ENCODE measurements at places on chromosomes 16 and 17.

DNA sequence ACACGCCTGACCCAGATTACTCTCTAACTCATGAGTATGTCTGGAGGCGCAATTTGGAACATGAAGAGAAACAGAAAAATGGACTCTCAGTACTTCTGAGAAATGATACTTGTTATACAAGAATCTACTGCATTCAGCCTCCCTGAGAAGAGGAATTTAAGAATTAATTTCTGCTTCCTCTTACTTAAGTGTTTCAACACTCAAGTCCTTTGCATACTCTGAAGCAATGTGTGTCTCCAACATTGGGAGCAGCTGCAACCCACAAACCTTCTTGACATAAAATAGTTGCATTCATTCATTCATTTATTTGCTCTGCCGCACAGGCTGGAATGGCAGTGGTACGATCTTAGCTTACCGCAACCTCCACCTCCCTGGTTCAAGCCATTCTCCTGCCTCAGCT, 199.8 kb downstream of the NPIPA7 start:
- DNase-seq = no peak

DNA sequence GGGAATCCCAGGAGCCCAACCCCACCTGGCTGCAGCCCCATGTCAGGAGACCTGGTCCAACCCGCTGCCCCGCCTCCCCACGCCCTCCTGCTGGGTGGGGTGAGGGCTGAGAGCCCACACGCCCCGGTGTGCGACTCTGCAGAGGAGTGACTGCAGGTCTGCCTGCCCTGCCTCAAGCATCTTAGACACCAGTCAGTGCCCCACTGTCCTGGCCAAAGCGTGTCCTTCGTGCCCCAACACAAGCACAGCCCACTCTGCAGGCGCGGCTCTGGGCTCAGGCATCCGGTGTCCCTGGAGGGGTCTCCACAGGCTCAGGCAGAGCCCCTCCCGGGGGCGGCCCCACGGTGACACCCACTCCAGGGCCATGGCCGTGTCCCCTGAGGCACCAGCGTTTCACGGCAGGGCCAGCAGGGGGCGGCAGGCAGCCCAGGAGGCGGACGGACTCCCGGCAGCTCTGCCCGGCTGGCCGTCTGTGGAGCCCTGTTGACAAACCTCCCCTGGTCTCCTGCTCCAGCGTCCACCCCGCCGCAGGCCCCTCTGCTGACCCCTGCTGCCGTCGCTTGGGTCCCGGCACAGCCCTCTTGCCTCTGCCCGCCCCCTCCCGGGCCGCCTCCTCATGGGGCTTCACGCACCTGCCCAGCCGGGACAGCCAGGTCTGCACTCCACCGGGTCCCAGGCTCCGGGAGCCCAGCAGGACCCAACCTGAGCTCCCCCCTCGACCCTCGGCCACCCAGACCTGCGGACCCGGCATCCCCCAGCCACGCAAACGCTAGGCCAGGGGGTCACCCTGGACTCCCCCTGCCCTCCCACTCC, 8.6 kb upstream of the UBE2I start:
- peak; percentile 36 for DNase-seq

DNA sequence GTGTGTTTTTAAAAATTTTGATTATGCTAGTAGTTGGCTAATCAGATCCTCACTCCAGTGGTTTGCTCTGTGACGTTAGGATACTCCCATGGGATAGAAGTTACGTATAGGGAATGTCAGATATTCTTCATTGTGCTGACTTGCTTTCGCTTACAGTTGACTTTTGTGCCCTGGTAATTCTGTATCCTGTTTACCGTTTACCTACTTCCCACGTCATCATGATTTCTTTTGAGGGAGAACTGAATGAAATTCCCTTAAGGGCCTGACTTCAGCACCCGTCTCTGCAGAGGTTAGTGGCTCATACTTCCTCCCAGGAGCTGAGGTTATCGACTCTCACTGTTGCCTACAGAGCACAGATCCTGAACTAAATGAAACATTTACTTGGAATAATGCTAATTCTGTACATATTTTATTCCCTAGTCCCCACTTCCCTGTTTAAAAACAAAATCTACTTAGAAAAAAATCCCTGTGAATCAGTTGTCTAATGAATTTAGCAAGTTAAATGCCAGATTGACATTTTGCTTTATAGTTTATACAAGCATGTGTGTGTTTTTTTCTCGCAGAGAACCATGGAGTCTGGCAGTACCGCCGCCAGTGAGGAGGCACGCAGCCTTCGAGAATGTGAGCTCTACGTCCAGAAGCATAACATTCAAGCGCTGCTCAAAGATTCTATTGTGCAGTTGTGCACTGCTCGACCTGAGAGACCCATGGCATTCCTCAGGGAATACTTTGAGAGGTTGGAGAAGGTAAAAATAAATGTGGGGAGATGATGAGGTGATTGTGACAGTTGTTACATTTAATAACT, 2.8 kb downstream of the PRKAR1A start:
- DNase-seq = no peak

GRCh38 chr16:67446968-67447507, 16.1 kb downstream of the HSD11B2 start:
- no peak for DNase-seq

DNA sequence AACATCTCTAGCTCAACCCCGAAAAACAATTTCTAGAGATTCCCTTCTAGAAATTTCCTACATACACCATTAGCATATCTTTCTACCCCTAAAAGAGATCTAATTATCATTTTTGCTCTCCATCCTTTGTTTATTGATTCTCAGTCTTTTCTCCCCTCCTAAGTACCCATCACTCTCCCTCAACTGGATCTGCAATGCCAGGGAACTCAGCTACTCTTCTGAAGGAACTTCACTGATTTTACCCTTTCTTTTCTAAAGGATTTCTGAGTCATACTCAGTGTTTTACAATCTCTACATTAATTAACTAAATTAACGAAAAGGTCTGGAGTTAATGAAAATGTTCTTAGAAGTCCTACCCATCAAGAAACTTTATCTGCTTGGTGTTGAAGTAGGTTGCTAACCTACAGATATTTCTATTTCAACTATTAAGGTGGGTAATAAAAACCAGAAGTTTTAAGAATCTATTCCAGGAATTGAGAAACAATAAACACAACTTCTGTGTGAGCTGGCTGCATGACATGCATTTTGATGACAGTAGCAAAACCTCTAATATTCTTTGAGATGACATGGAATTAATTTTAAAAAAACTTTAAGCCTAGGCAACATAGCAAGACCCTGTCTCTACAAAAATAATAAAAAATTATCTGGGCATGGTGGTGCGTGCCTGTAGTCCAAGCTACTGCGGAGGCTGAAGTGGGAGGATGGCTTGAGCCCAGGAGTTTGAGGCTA, 13.6 kb downstream of the CREBBP start:
- no peak for DNase-seq

DNA sequence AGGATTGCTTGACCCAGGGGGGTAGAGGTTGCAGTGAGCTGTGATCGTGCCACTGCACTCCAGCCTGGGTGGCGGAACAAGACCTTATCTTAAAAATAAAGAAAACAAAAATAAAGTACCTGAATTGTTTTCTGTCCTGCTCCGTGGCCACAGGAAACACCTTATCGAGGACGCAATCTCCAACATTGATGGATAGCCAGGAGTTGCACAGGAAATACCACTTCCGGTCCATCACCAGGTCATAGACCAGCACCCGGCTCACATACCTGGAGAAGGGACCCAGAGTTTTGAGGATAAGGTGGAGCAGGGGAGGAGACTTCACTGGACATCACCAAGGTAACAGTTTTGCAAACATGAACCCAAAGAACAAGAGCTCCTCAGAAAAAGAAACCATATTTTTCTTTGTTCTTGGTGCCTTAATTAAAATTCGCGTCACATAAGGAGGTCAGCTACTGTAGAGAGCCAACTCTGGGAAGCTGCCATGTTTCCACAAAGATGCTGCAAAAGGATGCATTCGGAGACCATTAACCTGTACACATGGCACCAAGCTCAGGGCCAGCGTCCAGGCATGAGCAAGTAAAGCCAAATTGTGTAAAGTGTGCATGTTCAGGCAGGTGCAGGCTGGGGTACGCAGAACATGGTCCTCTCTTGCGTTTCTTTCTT, 55.6 kb upstream of the GCSH start:
- peak; percentile 10 for DNase-seq

DNA sequence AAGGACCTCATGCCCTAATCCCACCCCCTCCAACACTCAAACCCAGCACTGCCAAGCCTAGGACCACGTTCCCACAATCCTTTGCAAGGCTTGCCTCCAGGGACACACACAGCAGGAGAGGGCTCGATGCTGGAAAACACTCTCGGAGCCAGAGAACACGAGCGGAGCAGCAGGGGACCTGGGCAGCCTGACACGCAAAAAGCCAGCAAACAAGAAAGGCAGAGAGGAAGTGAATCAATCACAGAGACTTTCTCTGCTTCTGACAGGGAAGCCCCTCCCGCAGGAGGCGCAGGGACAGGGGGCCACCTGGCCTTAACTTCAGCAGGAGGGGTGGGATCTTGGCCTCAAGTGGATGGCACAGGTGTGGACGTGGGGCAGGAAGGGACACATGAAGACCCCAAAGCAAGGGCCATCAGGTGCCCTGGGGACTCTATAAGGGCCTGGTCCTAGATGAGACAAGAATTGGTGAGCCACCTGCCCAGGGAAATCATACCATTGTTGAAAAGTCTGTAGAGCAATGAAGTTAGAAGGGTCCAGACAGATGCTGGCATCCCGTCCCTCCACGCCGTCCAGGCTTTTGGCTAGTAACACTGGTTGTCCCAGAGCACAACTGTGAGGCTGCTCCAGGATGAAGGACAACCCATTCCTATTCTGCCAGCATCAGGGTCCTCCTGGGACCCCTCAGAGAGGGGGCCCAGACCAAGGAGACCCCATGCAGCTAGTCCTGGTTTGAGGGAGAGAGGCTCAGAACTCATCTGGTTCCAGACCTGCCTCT, 2.2 kb downstream of the SDK2 start:
- no peak for DNase-seq

GRCh38 chr16:51201604-51202003, 50.5 kb upstream of the SALL1 start:
- no peak for DNase-seq

DNA sequence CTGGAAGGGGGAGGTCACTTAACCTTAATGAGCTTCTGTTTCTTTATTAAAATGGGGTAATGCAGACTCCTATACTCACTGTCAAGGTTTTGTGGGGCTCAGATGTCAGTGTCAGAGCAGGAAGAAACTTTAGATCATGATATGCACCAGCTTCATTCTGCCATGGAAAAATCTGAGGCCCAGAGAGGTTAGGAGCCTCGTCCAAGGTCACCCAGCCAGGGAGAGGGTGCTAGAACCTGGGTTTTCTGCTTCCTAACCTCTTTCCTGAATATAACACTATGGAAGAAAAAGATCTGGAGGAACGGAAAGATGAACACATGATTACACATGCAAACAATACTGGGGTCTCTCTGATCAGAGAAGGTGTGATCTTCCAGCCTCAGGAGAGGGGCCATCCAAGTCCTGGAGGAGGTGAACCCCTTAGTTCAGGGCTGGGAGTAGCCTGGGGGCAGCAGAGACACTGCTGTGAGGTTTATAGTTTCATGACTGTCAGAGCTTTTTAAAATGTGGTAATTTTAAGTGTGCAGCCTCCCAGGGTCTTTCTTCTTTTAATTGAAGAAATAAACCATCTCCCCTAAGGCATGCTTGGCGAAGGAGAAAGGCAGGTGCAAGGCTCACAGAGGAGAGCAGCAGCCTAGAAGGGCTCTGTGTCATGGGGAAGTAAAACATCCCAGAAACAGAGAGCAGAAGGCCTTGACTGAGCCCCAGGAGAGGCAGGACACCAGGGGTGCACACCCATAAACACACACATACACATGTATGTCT, 10.2 kb upstream of the MEOX1 start:
- DNase-seq = no peak

DNA sequence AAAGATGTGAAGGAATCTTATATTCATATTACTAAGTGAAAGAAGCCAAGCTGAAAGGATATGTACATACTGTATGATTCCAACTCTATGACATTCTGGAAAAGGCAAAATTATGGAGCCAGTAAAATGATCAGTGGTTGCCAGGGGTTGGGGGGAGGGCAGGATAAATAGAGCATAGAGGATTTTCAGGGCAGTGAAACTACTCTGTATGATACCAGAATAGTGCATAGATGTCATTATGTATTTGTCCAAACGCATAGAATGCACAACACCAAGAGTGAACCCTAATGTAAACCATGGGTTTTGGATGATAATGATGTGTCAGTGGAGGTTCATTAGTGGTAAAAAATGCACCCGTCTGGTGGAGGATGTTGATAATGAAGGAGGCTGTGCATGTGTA, 71.0 kb upstream of the ZNF423 start:
- no peak for DNase-seq

DNA sequence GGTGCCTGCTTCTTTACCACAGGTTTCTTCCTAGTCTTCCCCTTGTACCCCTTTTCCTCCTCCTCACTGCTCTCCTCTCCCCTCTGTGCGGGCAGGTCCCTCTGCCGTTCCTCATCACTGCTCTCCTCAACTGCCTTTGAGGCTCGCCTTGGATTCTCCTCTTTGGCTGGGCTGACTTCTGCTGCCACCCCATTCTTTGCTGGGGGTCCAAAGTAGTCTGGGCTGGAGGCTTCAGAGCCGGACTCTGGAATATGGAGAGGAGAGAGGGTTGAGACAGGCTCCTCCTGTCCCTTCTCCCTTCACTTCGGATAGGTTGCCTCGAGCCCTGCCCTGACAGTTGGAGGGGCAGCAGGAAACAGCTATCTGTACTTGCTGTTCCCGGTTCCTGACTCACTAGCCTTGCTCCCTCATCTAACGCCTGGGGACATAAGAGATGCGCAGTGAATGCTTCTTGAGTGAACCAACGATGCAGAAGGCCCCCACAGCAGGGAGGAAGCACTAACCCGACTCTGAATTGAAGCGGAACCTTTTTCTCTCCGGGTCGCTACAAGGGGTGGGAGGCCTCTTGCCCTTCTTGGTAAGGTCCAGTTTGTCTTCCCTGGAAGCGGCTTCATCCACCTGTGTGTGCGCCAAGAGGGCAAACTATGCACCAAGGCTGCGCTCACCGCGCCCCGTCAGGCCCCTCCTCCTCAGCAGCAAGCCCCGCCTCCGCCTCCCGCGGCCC, 655 bp downstream of the HIRIP3 start:
- DNase-seq = no peak

GRCh38 chr17:76378548-76379274, 5.7 kb upstream of the SPHK1 start:
- no peak for DNase-seq

DNA sequence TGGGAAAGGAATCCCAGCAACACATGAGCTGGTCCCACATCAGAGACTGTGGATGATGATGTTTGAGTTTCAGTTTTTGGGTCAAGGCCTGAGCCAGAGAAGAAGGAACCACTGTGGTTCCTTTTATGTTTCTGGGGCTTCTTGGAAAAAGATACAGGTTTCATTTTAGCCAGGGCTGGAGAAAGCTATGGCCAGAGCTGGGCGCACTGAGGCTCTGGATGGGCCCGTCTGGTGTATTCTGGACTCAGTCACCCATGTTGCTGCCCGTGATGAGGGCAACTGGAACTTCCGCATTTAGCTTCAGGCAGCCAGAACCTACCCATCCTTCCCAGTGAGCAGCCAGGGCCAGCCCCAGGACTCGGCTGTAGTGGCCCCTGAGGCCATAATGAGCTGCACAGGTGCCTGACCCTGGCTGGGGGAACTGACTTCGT, 15.0 kb upstream of the PITPNA start:
- DNase-seq = no peak

GRCh38 chr17:48373130-48373830, 56.7 kb downstream of the SKAP1 start:
- DNase-seq = no peak

GRCh38 chr16:65500919-65501318, 379.1 kb upstream of the CDH11 start:
- DNase-seq = no peak

GRCh38 chr17:65060631-65061254, 4.2 kb upstream of the GNA13 start:
- no peak for DNase-seq

Measured in midbrain (tissue), 1 donor.